Retinal pigment epithelial cell (primary cell): ENCODE measurements at places on chromosomes 3 and 15.

DNA sequence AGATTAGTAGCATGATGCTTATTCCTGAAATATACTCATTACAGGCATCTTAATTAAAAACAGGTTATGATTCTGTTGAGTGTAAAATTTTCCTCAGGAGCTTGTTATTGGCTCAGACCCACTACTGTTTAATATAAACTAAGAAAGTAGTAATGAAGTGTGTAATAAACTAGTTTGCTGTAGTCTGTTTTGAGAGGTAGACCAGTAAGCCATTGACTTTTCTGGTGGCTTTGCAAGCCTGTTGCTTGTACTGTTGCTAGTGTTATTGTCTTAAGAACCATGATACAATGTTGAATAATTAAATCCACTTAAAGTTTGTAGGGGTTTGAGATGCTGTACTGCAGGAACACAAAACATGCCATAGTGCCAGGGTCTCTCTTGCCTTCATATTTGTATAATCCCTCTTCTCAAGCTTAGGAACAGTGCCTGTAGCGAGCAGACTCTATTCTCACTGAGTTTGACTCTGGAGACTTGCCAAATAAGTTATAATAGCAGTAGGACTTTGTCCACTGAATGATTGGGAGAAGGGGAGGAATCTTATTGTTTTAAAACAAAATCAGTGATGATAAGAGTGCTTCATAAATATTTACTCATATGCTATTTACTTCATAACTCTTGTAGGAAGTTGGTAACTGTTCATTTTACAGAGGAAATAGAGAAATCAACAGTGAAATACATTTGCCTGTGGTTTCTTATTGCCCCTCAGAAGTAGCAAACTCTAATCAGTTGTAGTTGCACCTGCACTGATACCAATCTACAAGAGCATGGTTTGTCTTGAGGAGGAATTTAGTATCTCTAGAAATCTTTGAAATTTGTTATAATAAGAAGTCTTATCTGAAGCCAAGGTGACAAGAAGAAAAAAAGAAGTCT, 13.4 kb downstream of the TCF12 start:
- no peak for DNase-seq

GRCh38 chr3:155641956-155642355, 102.9 kb downstream of the PLCH1 start:
- DNase-seq, result no peak

DNA sequence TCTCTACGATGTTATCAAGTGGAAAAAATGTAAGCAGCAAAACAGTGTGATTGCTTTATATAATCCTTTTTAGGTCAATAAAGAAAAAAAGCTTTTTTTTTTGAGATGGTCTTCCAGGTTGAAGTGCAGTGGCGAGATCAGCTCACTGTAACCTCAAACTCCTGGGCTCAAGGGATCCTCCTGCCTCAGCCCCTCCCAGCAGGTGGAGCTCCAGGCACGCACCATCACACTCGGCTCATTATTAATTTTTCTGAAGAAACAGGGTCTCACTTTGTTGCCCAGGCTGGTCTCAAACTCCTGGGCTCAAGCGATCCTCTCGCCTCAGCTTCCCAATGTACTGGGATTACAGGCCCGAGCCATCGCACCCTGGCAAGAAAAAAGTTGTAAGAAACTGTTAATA, 17.3 kb downstream of the RNF168 start:
- DNase-seq, result no peak

DNA sequence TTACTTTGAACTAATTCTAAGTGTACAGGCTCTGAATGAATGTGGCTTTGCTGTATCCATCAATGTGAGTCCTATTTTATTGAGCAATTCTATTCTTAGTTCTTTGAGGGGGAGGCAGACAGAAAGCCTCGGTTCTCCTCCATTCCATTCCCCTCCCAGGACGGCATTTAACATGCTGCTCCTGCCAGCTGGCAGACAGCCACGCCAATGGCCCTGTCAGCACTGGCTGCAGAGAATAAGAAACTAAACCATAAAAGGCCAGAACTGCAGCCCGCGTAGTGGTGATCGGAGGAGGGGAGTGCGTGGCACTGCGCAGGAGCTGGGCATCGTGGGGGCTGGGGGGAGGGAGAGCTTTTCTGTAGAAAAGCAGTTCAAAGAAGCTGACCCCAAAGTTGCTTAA, 76.0 kb upstream of the HACD2 start:
- DNase-seq, result peak; percentile 95

- no peak for DNase-seq
Measured at GRCh38 chr3:74134831-74135230, 479.6 kb downstream of the CNTN3 start.

- peak; percentile 51 for DNase-seq
Measured at GRCh38 chr3:138440121-138440521, 5.7 kb downstream of the ESYT3 start.

- no peak for DNase-seq
Measured at GRCh38 chr15:60797444-60798040, 318.6 kb upstream of the ICE2 start.

- DNase-seq, result no peak
Measured at GRCh38 chr3:66053550-66054094, 14.9 kb upstream of the MAGI1 start.

DNA sequence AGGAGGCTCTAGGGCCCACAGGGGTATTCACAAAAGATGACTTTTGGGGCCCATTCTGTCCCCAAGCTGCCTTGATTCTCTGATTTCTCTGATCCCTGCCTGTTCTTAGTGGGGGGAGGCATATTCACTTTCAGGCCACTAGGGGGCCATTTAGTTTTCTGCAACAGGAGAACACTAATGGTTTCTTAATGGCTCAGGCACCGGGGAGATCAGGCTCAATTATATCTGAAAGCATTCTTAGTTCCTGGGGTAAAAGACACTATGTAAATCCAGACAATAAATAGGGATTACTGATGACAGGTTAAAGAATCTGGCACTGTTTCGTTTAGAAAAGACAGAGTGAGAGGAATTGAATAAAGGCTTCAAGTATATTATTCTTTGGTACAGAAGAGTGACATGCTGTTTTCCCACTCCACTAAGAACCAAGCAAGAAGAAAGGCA, 2.5 kb upstream of the INAFM2 start:
- DNase-seq, result no peak

DNA sequence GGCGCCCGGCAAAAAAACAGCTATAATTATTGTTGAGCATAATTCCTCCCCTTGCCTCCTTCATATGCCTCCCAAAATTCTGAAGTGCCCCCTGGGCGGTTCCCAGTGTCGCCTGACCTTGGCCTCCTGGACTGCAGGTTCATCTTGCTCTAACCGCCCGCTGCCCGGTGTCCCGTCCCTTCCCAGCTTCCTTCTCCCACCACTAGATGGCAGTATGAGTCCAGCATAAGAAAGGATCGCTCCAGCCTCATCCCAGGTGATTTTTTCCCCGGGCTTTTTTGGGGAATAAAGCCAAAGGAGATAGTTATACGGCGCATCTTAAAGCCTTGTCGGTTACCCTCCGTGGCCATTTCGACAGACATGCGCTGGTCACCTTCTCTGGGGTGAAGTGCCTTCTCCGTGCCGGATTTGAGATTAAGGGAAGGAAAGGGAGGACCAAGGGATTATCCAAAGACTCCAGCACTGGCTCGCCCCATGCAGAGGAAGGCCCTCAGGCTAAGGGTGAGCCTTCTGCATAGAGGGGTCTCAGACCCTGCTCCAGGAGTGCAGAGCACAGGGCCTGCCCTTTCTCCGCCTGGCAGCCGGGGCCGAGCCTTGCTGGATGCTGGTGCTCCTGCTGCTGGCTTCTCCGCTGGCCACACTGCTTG, 45.8 kb upstream of the TRA2B start:
- DNase-seq, result no peak

- no peak for DNase-seq
Measured at GRCh38 chr3:112504123-112504522, 4.9 kb upstream of the BTLA start.

DNA sequence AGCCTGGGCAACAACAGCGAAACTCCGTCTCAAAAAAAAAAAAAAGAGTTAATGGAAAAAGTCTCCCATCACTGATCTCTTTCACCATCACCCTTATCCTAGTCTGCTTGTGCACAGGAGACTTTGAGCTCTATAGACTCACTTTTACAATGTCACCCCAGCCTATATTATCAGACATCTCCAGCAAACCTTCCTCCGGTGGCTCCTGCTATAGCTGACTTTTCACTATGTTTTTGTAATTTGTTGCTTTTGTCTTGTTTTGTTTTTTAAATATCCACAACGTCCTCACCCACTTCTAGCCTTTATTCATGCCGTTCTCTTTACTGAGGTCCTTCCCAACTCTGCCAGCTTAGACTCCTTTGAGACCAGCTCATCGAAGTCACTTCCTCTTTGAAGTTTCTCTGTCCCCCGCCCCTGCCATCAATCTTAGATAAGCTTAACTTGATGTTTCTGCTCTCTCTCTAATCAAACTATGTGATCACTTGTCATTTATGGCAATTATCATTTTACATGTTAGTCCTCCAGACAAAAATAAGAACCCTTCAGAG, 82.7 kb upstream of the CHD2 start:
- no peak for DNase-seq

DNA sequence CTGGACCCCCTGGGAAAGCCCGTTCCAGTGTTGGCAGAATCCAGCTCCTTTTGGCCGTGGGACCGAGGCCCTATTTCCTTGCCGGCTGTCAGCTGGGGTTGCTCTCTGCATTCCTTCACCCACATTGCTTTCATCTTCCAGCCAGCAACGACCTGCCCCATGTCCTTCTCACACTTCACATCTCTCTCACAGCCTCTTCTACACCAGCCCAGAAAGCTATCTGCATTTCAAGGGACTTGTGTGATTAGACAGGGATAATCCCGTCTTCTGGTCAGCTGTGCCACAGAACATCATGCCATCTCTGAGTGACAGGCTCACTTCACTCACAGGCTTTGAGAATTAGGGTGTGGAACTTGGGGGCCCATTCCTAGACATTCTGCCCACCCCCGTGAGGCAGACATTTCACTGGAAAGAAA, 16.4 kb downstream of the EFCC1 start:
- no peak for DNase-seq

DNA sequence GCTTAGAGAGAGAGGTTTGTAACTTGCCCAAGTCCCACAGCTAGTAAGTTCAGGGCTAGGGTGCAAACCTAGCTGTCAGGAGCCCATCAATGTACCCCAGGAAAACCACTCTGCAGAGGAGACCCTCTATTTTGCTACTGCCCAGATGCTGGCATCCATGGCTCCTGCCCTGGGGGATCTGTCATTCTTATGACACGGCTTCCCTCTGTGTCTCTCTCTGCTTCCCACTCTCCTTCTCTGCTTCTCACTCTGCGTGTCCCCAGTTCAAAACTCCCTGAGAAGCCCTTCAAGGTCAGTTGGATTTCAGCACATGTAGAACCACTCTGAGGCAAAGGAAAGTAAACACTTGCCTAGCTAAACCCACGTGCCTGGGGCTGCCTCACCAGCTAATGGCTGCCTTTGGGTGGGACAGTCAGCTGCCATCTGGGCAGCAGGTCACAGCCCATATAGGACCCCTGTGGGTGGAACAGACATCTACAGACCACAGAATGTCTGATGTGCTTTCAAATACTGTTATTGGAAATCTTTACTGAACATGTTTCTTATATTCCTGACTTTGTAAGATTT, 29.4 kb upstream of the SLCO2A1 start:
- DNase-seq, result no peak
